ENCODE measurements at places on chromosomes 16 and 17. TPM values are rescaled to one million over a fixed set of nuclear protein-coding genes. Genes with fewer than 3 reads are reported as not detected.

Gene KCNH6
- total RNA-seq = not detected

Gene SEC14L5
- 0.54 TPM for total RNA-seq

Gene B9D1
- 15.6 TPM for total RNA-seq

Gene CEP95
- total RNA-seq = 37.6 TPM

DNA sequence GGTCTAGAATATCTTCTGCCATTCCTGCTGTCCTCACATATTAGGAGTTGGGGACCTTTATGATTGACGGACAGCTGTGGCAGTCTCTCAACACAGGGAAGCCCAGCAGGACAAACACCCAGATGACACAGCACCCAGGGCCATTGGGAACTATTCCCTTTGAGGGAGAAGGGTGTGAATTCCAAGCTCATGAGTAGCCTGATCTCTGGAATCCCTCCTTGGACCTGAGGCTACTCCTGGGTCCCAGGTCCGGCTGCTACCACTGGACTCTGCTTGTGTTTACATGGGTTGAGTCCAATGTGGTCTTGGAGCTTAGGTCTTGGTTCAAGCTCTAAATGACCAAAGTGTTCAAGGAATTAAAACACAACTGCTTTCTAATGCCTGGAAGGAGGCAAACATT is 78.9 kb downstream of the SLC6A2 start:
- H3K4me1 ChIP-seq = no peaks in the 10 kb centered on the region
- DNase-seq = no peak
- H3K27me3 ChIP-seq = peaks cover 87% of the 10 kb centered on the region
- H3K36me3 ChIP-seq = no peaks in the 10 kb centered on the region
- H3K27ac ChIP-seq = no peak overlapping the region

DNA sequence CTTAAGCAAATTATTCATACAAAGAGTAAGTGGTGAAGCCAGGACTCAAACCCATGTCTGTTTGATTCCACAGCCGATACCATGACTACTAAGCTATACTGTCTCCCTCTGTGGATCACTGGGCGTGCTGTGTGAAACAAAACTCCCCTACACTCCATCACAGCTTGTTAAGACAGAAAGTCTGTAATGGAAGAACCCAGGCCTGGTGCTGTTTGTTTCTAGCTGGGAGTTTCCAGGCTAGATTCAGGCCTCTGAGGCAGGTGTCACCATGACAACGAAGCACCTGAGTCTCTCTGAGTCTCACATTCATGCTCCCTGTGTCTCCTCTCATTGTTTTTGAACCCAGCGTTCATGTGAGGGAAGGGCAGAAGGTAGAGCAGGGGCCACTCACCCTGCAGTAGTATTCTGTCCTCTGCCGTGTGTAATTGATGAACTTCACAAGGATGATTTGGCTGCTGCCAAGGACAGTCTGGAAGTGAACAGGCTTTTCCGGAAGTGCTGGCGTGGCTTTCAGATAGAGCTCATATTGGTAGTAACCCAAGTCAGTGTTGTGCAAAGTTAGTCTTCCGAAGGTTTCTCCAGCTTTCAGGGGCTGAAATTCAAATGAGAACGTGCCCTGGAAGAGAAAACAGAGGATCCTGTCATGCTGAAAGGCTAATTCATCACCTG is 8.6 kb upstream of the VAC14 start:
- DNase-seq = no peak
- H3K27me3 ChIP-seq = peaks cover 60% of the 10 kb centered on the region
- no peak overlapping the region for H3K4me3 ChIP-seq
- no peaks in the 10 kb centered on the region for H3K4me1 ChIP-seq
- no peak overlapping the region for H3K27ac ChIP-seq

GRCh38 chr17:65627108-65627507 is 65.7 kb upstream of the AXIN2 start:
- no peaks in the 10 kb centered on the region for H3K27me3 ChIP-seq
- H3K27ac ChIP-seq = no peak overlapping the region
- no peak overlapping the region for H3K4me3 ChIP-seq
- no peaks in the 10 kb centered on the region for H3K36me3 ChIP-seq

DNA sequence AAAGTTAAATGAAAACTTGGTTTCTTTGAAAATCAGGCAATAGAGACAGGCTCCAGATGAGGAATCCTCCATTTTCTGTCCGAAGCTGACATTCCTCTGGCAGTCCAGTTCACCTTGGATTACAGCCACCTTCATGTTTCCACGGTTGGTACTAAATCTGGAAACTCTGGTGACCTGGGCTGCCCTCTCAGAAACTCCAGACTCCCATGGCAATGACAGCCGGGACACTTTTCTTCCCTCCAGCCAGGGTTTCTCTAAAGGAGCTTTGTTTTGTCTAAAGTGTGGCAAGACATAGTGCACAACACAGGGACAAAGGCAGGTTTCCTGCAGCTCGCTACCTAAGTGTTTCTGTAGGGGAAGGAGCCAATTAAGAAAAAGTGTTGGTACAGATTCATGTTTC is 36.0 kb downstream of the CLUAP1 start:
- no peak for DNase-seq
- no peak overlapping the region for H3K27ac ChIP-seq
- peaks cover 21% of the 10 kb centered on the region for H3K36me3 ChIP-seq
- no peak overlapping the region for H3K4me3 ChIP-seq
- H3K4me1 ChIP-seq = no peaks in the 10 kb centered on the region

DNA sequence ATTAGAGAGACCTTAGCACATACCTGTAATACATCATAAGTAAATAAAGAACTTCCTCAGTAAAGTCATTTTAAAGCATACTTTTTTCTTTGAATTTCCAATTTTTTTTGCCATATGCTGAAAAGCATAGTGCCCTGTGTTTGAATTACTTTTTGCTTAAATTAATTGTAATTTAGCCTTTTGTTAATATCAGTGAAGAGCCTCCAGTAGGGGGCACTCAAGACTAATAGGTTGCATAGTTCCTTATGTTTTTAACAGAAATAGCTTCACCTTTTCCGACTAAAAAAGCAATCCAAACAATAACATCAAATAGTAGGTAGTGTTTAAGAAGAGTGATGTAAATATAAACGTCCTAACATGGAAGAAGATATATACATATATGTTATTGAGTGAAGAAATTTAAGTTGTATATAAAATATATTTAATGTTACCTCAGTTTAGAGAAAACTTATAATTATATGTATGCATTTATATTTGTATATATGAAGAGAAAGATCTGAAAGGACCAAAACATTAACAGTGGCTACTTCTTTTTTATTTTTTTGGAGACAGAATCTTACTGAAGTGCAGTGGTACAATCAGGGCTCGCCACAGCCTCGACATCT is 18.6 kb downstream of the RAD51C start:
- peaks cover 6% of the 10 kb centered on the region for H3K36me3 ChIP-seq
- no peaks in the 10 kb centered on the region for H3K4me1 ChIP-seq
- H3K27ac ChIP-seq = no peak overlapping the region
- DNase-seq = peak; percentile 34
- no peaks in the 10 kb centered on the region for H3K27me3 ChIP-seq

All from Calu3 (cell line).